ENCODE measurements at places on chromosomes 1 and 21.
A peak's percentile ranks its signal among the peaks of the same experiment; 100 is the strongest.

GRCh38 chr21:33817138-33817537 lies 98.5 kb downstream of the ATP5PO start:
- DNase-seq = no peak

DNA sequence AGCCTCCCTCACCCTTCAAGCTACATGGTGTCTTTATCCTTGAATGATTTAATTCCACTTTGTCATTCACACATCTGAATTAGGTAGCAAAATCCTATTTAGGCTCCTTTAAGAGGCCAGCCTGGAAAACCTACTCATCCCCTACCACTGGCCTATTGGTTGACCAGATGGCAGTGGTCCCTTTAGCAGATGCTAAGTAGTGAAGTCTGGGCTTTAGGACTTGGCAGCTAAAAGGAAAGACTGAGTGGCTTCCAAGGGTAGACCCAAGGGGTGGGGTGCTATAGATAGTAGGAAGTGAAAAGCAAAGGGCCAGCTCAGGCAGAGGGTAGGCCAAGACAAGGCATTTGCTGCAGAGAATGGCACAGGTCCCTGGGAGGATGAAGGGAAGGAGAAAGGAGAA lies 46.6 kb downstream of the KCNJ6 start:
- no peak for DNase-seq

- peak; percentile 93 for DNase-seq
These were observed 1065.8 kb upstream of the B3GALT2 start for GRCh38 chr1:194252199-194252598.

GRCh38 chr1:33610864-33611455 lies 138.5 kb downstream of the ZSCAN20 start:
- no peak for DNase-seq

- DNase-seq = no peak
These were observed 139.4 kb downstream of the DHRS3 start for GRCh38 chr1:12478612-12478985.

- no peak for DNase-seq
These were observed 10.6 kb upstream of the XCL1 start for GRCh38 chr1:168565825-168566224.

DNA sequence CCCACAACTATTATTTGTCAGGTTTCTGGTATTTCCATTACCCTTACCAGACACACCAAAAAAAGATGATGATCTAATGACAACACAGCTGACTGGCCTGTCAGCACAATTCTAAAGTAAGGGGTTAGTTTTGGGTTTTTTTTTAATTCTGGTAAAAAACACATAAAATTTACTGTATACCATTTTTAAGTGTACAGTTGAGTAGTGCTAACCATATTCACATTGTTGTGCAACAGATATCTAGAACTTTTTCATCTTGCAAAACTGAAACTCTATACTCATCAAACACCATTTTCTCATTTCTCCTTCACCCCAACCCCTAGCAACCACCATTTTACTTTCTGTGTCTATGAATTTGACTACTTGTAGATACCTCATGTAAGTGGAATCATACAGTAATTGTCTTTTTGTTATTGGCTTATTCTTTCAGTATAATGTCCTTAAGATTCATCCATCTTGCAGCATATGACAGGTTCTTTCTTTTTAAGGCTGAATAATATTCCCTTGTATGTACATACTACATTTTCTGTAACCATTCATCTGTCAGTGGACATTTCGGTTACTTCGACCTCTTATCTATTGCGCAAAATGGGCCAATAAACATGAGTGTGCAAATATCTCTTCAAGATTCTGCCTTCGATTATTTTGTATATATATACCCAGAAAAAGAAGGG lies 29.8 kb downstream of the ARNT start:
- DNase-seq = no peak

- DNase-seq = no peak
These were observed 365.3 kb upstream of the PROX1 start for GRCh38 chr1:213622365-213623063.

DNA sequence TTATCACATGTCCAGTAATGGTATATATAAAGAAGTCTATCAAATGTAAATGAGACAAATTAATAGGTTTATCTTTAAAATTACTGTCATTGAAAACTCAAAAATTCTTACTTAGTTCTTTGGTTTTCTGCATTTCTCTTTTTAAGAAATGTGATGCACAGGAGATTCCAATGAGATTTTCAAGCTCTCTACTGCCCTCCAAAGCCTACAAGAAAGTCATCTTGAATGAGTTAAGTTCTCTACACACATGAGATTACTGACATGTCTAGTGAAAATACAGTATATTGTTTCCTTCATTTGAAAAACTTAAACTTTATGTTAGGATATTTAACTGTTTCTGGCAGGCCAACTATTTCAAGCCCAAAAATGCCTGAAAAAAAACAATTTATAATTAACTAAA lies 68.8 kb downstream of the ITGB3BP start:
- no peak for DNase-seq

- no peak for DNase-seq
These were observed 185.9 kb downstream of the CACNA1E start for GRCh38 chr1:181669246-181669645.

GRCh38 chr1:199399996-199400724 lies 627.4 kb upstream of the NR5A2 start:
- DNase-seq = no peak

- no peak for DNase-seq
These were observed 7.0 kb downstream of the LELP1 start for GRCh38 chr1:153210206-153210605.

DNA sequence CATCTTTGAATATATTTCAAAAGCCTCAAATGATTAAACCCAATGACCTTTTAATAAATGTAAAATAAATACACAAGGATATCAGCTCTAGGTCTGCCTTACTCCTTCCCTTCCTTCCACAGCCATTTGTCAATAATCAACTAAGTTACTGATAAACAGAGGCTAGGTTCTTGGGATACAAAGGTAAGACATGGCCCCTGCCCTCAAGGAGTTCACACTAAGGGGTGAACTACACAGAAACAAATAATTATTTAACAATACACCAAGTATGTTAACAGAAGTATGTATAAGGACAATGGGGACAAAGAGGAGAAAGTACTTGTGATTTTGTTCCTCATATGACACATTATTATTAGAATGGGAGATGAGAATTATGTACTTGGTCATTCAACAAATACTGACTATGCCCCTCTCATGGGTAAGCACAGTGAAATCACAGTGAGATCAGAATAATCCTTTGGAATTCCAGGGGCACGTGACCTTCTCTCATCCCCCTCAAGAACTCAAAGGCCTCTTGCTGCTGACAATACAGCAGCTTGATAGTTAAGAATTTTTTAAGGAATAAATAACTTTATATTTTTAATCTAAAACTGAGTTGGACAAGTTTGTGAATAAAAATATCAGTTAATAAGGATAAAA lies 40.2 kb downstream of the ATP1B1 start:
- DNase-seq = no peak

DNA sequence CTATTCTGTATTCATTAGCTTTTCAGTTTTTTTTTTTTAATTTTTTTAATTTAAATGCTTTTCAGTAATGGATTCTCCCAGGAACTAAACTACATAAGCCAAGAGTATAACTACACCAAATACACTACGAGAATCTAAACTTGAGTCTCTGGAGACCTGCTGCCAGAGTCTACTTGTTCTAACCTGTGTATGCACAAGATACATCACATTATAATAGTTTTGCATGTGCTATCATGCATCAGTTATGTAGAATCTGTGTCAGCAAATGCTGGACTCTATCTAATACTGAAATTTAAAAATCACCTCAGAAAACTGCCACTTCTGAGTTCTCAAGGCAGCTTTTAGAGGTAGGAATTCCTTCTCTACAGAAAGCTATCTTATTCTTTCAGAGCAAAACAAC lies 146.3 kb upstream of the GREM2 start:
- no peak for DNase-seq

DNA sequence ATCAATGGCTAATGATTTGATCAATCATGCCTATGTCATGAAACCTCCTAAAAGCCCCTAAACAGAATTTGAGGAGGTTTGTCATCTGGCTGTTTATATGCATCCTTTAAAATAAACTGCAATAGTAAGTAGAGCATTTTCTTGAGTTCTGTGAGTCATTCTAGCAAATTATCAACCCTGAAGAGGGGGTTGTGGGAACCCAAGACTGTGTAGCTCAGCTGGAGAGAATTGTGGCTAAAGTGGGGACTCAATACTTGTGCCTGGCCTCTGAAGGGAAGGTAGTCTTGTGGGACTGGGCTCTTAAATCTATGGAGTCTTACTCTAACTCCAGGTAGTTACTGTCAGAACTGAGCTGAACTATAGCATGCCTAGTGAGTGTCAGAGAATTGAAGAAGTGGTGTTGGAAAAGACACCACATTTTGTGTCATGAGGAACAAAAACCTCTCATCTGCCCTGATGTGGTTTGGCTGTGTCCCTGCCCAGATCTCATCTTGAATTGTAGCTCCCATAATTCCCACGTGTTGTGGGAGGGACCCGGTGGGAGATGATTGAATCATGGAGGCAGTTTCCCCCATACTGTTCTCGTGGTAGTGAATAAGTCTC lies 402.4 kb downstream of the USH2A start:
- no peak for DNase-seq

DNA sequence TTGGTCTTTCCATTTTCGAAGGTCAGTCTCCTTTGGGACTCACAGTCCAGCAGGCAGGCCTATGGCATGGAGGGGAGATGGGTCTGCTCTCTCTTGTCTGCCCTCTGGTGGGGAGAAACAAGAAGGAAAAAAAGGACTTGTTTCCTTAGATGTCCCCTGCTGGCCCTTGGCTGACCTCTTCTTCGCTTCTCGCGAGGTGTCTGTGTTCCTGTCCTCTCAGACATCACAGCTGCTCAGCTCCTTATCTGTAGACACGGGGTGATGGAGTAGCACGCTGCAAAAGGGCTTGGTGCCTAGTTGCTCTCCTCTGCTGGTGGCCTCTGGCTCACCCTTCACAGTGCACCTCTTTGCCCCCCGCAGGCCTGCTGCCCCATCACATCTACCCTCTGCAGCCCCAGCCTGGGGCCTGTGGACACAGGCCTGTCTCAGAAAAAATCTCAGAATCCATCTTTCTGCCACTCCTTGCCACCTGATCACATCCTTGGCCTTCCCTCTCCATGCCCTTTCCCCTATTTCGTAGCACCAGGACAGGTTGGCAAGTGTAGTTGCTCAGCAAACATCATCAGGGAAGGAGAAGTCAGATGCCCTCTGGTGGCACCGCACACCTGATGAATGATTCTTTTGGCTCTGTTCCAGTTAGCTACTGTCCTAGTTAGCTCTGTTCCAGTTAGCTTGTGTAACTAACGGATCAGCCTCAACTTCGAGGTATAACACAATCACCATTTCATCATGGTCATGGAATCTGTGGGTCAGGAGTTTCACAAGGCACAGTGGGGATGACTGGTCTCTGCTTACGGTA lies 18.7 kb upstream of the AK2 start:
- no peak for DNase-seq

DNA sequence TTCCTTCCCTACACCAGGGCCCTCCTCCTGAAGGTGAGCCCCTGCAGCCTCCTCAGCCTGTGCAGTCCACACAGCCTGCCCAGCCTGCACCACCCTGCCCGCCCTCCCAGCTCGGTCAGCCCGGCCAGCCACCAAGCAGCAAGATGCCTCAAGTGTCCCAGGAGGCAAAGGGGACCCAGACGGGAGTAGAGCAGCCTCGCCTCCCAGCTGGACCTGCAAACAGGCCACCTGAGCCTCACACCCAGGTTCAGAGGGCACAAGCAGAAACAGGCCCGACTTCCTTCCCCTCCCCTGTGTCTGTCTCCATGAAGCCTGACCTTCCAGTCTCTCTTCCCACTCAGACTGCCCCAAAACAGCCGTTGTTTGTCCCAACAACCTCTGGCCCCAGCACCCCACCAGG lies 38.8 kb downstream of the ZBTB17 start:
- no peak for DNase-seq

DNA sequence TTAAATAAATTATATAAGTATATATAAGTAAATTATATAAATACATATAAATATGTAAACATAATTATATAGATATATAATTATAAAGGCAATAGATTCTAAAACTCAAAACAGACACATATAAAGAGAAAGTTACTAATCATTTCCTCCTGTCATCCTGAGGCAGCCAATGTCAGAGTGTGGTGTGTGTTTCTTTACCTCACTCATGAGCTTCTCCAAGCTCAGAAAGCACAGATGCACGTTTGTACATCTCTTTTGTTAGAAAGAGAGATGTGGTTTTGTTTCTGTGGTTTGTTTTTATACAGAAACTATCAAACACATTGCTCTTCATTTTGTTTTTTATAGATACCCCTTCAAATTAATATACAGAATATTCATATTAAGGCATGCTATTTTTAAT lies 594.8 kb downstream of the USP25 start:
- DNase-seq = no peak

GRCh38 chr1:67937651-67938050 lies 104.4 kb upstream of the GNG12 start:
- DNase-seq = no peak

GRCh38 chr1:116008656-116009390 lies 32.5 kb downstream of the SLC22A15 start:
- DNase-seq = no peak

DNA sequence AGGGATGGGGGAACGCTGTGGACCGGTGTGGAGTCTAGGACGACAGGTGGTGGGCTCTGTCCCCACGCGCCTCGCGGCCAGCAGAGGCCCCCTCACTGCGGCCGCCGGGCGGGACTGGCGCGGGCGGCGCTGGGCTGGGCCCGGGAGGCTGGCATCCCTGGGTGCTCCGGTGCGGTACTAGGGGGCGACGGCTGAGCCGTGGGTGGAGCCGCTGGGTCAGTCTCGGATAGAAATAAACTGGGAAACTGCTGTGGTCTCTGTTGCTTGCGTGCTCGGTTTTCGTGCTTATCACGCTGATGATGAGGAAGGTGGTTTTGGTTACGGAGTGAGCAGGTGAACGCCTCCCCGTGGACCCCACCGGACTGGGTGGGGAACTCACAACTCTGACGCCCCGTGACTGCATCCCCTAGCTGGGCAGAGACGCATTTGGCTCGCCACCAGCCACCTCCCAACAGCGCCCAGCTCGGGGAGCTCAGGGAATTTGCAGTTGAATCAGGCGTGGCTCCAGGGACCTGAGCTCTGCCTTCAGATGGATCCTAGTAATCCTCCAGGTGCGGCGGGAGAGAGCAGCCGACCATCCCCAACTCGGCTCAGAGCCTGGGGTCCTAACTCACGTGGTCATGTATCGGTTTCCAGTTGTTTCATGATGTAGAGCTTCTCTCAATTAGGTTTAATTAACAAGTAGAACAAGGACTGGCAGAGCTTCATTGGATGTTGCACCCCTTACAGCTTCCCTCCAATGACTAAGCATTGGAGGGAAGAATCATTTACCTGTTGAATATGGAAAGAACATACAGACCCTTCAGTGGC lies 32.1 kb downstream of the HSD17B7 start:
- no peak for DNase-seq
